Lung (tissue), 17 donors: ENCODE measurements at places on chromosomes 2 and 18. TPM values are rescaled to one million over a fixed set of nuclear protein-coding genes. Genes with fewer than 3 reads are reported as not detected.

The ANKRD53 gene
- 0.82 TPM for total RNA-seq

The C1GALT1C1L gene
- total RNA-seq: 0.40 TPM

DNA sequence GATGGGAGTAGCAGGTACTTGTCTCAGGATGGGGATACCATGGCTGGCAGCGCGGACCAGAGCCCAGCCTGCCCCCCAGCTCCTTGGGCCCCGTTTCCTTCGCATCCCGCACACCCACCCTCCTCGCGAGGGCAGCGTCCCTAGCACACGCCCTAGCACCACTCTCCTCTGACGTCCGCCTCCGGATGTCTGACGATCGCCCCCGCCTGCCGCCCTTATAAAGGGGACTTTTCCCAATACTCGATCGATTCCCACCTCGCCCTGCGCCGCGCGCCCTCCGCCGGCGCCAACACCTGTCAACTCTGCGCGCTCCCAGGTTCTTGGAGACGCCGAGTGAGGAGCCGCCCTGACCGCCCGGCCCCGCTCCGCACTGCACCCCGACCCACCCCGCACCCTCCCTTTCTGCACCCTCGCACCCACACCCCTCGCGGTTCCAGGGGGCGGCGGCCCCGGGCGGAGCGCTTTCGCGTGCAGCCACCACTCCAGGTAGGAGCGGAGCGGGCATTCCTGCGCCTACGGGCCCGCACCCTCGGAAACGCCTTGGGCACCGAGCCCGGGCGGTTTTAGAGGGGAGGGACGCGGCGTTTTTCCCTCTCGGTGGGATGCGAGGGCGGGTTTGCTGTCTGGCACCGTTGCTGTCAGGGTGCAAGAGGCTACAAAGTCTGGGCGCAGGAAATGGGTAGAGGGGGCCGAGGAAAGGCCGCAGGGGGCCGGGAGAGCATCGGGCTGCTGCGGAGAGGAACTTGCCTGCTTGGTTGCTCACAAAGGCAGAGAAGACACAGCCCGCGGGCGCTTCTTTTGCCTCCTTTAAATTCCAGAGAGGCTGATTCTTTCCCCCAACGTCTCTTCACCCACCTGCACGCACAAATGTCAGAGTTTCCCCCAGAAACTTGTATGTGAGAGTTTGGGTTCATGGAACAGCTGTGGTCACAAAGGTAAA, at the start of gene SLC5A7:
SLC5A7 (plus strand) TSS at position 247 of the 940 bp plus-strand sequence. CDS start 1,632 bp downstream, outside the sequence.
- no peak for DNase-seq
- H3K4me3 ChIP-seq: peak within 1 kb of the TSS; percentile 13
- peaks cover 11% of the 10 kb centered on the region for H3K27me3 ChIP-seq
- no peaks in the 10 kb centered on the region for H3K4me1 ChIP-seq
- no peaks in the 10 kb centered on the region for H3K36me3 ChIP-seq
- no peak within 1 kb of the TSS for H3K27ac ChIP-seq

DNA sequence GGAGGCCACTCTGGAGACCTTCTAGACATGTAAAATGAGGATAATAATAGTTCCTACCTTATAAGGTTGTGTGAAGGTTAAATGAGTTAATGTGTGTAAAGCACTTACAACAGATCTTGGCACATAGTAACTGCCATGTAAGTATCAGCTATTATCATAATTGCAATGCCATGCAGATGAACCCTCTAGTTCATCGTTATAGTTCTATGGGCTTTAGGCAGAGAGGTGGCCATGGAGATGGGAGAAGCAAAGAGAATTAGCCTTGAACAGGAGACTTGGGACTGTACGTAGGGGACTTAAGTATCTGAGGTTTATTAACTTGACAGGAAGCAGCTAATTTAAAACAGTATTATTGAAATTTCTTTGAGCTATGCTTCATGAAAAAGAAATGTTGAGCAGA, 151.8 kb downstream of the PIK3C3 start:
- no peak overlapping the region for H3K27ac ChIP-seq
- H3K36me3 ChIP-seq: no peaks in the 10 kb centered on the region
- no peaks in the 10 kb centered on the region for H3K4me1 ChIP-seq
- H3K27me3 ChIP-seq: no peaks in the 10 kb centered on the region
- H3K4me3 ChIP-seq: no peak overlapping the region

DNA sequence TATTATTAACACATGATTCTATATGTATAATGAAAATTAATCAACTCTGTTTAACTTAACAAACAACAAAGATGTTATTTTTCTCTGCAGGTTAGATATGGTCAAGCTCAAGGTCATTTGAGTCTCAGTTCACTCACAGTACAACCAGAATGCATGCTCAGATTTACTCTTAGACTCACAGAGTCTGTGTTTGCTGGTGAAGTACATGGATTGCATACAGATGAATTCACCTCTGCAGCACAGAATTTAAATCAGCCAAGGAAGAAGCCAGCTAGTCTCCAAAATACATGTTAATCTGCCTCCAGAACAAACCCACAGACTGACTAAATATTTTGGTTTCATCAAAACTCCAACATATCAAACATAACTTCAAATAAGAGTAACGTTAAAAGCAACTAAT, 424.5 kb downstream of the RAD51AP2 start:
- no peaks in the 10 kb centered on the region for H3K36me3 ChIP-seq
- no peaks in the 10 kb centered on the region for H3K4me1 ChIP-seq
- H3K27ac ChIP-seq: no peak overlapping the region
- no peak overlapping the region for H3K4me3 ChIP-seq
- H3K27me3 ChIP-seq: no peaks in the 10 kb centered on the region

DNA sequence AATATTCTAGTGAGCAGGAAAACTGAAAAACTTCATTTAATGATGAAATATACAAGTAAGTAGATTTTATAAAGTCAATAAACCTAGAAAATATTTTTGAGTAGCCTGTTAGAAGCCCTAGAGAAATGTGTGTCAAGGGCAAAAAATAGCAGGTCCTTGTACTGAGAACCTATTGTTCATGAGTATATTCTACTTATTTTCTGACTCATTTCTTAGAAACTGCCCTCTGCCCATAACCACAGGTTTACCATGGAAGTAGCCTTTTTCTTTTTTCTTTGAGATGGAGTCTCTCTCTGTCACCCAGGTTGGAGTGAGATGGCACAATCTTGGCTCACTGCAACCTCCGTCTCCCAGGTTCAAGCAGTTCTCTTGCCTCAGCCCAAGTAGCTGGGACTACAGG, 19.4 kb upstream of the SELENOI start:
- no peak for DNase-seq
- H3K27me3 ChIP-seq: no peaks in the 10 kb centered on the region
- no peaks in the 10 kb centered on the region for H3K4me1 ChIP-seq
- H3K4me3 ChIP-seq: no peak overlapping the region

- no peak overlapping the region for H3K4me3 ChIP-seq
- no peaks in the 10 kb centered on the region for H3K36me3 ChIP-seq
- no peak for DNase-seq
Measured at GRCh38 chr2:189997016-189997415, 65.5 kb downstream of the MSTN start.

DNA sequence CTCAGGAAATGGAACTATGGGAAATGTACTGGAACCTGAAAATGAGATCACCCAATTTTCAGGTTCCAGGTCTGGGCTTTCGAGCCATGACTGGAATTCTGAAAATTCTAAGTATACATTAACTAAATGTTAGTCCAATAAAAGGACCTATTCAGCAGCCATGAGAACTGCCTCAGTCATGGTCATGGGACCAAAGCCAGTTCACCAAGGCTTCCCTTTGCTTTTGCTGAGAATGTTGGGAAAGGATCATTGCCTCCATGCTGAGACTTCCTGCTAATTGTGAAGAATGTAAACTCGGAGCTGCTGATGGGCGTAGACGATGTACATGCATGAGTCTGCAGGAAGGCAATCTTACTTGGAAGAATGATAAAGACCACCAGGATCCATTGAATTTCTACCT, 624.4 kb upstream of the SOX11 start:
- H3K27ac ChIP-seq: no peak overlapping the region
- H3K4me1 ChIP-seq: no peaks in the 10 kb centered on the region
- no peaks in the 10 kb centered on the region for H3K36me3 ChIP-seq
- no peaks in the 10 kb centered on the region for H3K27me3 ChIP-seq
- H3K4me3 ChIP-seq: no peak overlapping the region
- no peak for DNase-seq

The ALLC gene
- total RNA-seq: not detected

DNA sequence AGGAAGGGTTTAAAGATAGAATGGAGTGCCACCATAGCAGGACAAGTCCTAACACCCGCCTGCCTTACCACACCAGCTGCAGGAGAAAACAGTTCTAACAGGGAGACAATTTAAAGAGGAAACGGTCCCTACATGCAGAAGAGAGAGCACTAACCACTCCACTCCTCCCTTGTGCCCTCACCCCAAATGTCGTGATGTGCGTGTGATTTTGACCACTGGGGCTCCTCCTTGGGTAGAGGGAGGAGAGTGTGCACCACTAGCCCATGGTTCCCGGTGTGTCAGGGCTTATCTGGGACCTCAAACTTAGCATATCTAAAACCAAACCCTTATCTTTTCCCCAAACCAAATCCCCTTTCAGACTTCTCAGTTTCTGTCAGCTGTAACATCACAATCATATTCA, 105.5 kb upstream of the CCDC68 start:
- H3K27me3 ChIP-seq: no peaks in the 10 kb centered on the region
- no peak overlapping the region for H3K4me3 ChIP-seq
- H3K4me1 ChIP-seq: no peaks in the 10 kb centered on the region
- no peak for DNase-seq
- no peak overlapping the region for H3K27ac ChIP-seq

The IL36G gene
- 0.26 TPM for total RNA-seq

The CCDC74A gene
- total RNA-seq: 13.7 TPM

GRCh38 chr18:72324677-72325076, 219.5 kb downstream of the CBLN2 start:
- H3K36me3 ChIP-seq: no peaks in the 10 kb centered on the region
- H3K4me1 ChIP-seq: no peaks in the 10 kb centered on the region
- no peak overlapping the region for H3K4me3 ChIP-seq
- no peak overlapping the region for H3K27ac ChIP-seq
- H3K27me3 ChIP-seq: no peaks in the 10 kb centered on the region
- no peak for DNase-seq

DNA sequence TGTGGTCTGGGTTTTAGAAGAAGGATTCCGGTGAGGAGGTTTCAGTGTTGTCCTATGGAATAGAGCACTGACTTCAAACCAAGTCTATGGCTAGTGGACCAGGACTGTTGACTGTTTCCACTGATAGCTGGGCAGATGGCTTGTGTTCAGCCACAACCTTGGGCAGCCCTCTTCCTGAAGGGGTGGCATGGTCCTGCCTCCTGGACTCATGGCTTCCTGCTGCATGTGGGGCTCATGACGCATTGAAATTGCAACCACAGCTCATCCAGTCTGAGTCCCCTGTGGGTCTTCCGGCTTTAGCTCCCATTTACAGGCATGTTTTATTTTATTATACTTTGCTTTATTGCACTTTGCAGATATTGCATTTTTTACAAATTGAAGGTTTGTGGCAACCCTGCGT, 105.0 kb downstream of the B3GNT2 start:
- H3K27ac ChIP-seq: no peak overlapping the region
- H3K4me1 ChIP-seq: peaks cover 6% of the 10 kb centered on the region
- no peaks in the 10 kb centered on the region for H3K36me3 ChIP-seq

The GNLY gene
- not detected for total RNA-seq

GRCh38 chr2:222305516-222306392, 7.0 kb upstream of the PAX3 start:
- DNase-seq: no peak
- H3K27ac ChIP-seq: no peak overlapping the region
- H3K27me3 ChIP-seq: peaks cover 100% of the 10 kb centered on the region
- peaks cover 19% of the 10 kb centered on the region for H3K4me1 ChIP-seq
- H3K36me3 ChIP-seq: no peaks in the 10 kb centered on the region

DNA sequence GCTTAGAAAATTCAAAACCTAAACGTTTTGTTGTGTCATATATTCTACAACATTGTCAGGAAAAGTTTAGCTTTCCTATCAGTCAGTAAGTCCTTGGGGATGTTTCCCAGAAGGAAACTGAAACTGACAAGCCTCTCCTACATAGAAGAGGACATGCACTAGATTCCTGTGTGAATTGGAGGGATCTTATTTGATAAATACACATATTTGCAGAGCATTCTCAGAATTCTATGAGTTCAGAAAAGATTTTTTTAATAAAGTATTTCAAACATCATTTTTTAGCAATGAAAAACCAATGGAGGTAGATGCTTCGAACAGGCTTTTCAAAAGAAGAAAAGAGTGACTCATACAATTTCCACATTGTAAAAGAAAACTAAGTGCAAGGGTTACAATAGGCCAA, 1706.7 kb downstream of the SUCLG1 start:
- H3K27me3 ChIP-seq: no peaks in the 10 kb centered on the region
- no peak overlapping the region for H3K4me3 ChIP-seq
- H3K4me1 ChIP-seq: no peaks in the 10 kb centered on the region
- no peak for DNase-seq
- no peak overlapping the region for H3K27ac ChIP-seq

The KCNK3 gene
- 27.7 TPM for total RNA-seq

DNA sequence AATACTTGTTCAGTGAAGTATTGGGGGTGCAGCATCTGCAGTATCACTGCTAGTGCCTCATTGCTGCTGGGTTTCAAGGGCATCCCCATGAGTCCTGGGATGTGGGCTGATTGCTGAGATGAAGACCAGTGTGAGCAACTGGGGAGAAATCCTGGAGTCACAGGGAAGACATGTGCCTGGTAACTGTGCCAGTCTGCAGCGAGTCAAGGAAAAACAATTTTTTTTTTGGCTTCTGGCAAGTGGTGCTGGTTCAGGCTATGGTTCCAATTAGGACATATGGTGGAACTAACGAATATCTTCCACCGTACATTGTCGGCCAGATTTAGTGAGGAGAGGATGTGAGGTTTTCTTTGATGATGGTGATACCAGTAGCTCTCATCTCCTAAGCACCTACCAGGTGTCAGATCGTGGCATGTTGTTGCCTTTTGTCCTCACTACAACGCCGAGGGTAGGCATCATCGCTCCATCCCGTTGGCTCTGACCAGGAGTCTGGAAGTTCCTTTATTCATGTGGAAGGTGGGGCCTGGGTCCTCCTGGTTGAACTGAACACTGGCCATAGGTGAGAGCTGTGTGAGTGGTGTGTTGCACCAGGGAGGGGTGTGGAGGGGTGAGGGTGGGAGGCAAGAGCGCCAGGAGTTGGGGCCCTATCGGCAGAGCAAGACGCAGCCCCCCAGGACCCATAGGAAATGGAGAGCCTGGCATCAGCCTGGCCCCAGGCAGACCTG, 118.0 kb upstream of the HS6ST1 start:
- no peak overlapping the region for H3K27ac ChIP-seq
- H3K4me3 ChIP-seq: no peak overlapping the region
- H3K4me1 ChIP-seq: peaks cover 11% of the 10 kb centered on the region
- H3K27me3 ChIP-seq: no peaks in the 10 kb centered on the region
- no peaks in the 10 kb centered on the region for H3K36me3 ChIP-seq

The UPP2 gene
- not detected for total RNA-seq

DNA sequence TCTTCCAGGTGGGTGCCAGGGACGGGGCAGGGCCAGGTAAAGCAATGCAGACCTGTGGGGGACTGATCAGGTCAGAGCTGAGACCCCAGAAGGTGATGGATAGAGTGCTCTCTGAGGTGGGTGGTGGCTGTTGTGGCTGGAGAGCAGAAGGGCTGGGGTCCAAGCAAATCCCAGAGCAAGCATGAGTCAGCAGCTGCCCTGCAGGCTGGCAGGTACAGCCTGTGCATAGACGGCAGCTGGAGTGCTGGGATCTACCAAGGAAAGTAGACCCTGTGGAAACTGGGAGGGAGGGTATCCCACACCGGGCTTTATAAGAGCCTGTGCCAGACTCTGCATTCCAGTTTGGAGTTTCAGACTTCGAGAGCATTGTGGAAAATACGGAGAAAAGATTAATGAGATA, 663 bp downstream of the TRIM54 start:
- DNase-seq: no peak
- no peaks in the 10 kb centered on the region for H3K36me3 ChIP-seq
- no peak overlapping the region for H3K4me3 ChIP-seq
- peaks cover 12% of the 10 kb centered on the region for H3K4me1 ChIP-seq
- H3K27ac ChIP-seq: peak overlapping the region; percentile 86

The IL1R2 gene
- total RNA-seq: 7.3 TPM

The SOCS6 gene
- 21.4 TPM for total RNA-seq

- peak overlapping the region; percentile 33 for H3K27ac ChIP-seq
- H3K27me3 ChIP-seq: no peaks in the 10 kb centered on the region
- DNase-seq: no peak
- H3K4me1 ChIP-seq: peaks cover 4% of the 10 kb centered on the region
Measured at GRCh38 chr2:197161774-197162173, 148.8 kb downstream of the ANKRD44 start.
